ENCODE measurements at places on chromosomes 5 and 9. TPM values are rescaled to one million over a fixed set of nuclear protein-coding genes. Genes with fewer than 3 reads are reported as not detected.

DNA sequence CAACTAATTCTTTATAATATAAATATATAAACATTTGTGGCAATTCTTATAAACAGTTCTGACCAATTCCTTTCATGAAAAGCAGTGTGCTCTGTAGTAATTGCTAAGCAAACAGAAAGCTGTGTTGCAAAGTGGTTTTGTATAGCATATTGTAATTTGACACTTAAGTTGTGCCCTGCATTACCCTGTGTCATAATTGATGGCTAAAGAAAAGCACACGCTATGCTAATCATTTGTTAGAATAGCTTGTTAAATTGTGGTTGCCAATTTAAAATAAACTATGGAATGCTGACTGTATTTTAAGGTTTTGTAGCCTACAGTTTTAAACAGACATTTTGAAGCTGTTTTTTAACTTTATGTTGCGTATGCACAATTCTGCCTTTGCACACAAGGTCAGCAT lies 140.0 kb downstream of the PBX3 start:
- peak; percentile 64 for DNase-seq

DNA sequence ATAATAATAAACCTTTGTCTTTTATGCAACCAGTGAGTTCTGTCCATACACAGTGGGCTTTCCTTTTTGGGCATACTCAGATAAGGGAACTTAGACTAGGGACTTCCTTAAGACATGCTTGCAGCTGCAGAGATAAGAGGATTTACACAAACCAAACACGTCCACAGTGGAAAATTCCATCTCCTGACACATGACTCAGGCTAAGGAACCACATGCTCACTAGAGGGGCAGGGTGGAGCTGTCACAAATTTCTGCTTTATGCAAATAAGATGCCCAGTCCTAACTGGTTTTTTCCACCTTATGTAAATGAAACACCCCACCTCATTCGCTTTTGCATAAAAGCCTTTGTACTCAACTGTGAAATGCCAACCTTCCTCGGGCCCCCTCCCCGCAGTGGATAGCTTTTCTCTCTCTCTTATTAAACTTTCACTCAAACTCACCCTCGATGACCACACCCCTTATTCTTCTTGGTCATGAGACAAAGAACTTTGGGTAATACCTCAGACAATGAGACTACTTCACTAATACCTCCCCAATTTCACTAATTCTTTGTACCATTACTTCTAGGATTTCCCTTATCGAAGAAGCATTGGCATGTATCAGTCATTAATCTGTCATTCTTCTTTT lies 170.3 kb upstream of the FTMT start:
- DNase-seq: no peak

DNA sequence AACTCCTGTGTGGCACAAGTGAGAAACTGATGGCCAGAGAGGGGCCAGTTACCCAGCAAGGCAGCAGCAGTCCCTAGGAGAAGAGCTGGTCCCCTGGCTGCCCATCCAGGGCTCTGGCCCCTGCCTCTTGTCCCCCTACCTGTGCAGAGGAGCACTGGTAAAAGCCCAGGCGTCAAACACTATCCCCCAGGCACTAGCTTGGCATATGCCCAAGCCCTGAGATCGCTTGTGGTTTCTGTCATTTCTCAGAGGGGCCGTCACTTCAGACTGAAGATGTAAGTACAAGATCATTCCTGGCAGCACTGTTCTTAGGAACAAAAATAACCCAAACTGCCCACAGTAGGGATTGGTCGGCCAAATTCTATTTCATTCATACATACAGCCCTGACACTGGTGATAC lies 53.9 kb downstream of the COL15A1 start:
- DNase-seq: no peak

- no peak for DNase-seq
These were observed 247.2 kb downstream of the FSTL4 start for GRCh38 chr5:133364936-133365707.

DNA sequence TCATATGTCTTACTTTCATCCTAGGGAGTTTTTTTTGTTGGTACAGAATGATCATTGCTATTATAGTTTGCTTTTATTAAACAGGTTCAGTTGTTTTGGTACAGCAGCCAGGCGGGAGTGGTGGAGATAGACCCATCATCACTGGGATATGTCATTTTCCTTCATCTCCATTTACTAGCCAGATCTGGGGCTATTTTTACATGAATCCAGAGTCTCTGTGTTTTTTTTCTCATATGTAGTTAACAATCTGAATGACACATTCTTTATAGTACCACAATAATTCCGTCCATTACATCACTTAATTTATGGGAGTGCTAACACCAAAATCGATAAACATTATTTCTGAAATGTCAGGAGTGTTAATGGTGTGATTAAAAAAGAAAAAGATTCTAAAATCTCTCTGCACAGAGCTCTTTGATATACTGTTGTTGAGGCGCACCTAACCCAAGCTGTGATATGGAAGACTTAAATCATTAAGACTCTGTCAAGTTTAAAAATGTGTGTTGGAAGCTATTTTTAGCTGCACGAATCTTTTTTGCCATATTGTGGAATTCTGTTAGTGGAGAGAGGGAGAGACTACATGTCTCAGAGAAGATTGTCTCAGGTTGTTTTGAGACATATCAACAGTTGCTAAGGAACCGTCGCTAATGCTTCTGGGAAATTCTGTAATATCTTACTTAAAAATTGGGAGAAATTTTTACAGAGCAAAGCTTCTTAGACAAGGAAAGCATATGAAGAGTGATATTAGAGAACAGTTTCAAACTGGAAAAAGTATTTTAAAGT lies 59.6 kb downstream of the RPS23 start:
- no peak for DNase-seq

DNA sequence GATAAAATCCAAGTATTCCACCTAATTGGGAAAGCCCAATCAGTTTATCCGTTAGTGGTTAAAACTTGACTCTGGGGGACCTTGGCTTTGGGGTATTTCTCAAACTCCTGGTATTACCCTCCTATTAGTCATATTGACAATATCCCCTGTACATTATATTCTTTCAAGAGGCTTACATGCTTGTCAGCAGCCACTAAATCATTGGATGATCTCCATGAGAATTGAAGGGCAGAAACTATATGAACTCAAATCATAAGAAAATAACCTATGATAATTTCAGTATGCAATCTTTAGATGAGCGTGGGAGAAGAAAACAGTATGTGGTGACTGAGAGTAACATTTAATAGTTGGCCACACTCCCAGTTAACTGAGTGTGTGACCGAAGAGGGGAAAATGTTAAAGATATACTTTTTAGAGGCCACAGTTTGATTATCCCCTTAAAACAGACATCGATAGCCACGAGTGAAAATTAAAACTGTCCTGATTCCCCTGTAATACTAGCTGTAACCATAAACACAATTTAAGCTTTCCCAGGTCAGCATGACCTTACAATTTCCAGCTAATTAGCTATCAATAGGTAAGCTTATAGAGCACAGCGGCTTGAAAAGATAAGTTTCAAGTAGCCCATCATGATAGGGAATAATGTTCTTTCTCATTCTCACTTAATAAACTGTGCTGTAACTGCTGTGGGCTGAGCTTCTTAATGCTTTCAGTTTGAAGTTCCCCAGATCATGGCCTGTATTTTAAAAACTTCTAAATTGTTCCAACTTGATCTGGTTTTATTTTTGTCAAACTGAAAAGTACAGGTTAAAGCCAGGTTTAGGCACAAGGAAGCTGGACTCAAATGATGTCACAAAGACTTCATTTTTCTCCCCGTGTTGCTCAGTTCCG lies 58.6 kb downstream of the PUM3 start:
- DNase-seq: no peak

GRCh38 chr9:125145425-125145824 lies 2.1 kb upstream of the SCAI start:
- no peak for DNase-seq

- DNase-seq: no peak
These were observed 35.2 kb upstream of the IL7R start for GRCh38 chr5:35821513-35821912.

DNA sequence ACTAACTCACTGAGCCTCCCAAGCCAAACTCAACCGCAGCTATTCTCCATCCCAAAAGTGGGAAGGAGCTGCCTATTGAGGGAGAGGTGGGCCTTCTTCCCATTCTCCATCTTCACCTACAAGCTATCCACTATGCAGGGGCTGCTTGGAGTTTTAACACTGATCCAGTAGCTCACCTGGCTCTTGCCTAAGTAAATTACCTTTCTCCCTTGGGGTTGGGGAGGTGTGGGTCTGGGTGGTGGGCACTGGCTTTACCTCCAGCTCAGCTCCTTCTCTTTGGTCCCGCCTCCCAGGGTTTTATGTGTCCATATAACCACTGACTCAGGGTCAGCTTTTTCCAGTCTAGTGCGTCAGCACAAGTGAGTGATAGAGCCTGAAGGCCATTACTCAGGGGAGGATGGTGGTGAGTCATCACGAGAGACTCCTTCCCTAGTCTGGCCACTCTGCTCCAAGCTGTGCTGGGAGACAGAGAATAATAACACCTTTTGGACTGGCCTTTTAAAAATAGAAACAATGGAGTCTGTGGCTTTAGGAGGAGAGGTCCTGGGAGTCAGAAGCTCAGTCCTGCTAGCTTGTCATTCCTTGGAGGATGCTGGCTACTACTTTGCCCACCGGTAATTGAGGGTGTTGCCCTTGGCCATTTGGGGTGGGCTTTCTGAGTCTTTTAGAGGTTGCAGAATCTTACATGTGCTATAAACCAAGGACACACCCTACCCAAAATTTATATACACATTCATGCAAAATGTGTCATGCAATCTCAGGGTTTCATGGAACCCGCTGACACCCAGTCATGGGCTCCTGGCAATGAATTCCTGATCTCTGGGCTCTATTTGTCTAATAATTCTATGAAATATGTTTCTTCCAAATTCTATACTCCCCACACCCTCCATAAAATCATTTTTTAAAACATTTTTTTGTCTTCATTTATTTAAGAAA lies 35.6 kb upstream of the ATP6V1G1 start:
- peak; percentile 99 for DNase-seq

DNA sequence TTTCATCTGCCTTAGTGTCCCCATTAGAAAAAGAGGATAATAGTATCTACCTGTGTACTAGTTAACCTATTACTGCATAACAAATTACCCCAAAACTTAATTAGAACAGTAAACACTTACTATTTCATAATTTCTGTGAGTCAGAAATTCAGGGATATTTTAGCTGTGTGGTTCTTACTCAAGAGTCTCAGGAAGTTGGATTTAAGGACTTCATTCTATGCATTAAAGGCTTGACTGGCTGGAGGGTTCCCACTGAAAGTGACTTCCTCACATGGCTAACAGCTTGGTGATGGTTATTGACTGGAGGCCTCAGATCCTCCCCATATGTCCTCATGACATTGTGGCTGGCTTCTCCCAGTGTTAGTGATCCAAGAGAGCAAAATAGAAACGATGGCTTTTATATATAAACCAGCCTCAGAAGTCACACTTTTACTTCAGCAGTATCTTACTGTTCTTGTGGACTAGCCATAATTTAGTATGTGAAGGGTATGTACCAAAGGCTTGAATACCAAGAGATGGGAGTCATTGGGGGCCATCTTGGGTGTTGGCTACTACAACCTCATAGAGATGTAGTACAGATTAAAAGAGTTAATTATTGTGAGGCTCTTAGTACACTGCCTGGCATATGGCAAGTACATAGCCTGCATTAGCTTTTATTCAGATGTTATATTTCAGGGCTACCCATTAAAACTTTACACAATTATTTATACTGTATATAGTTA lies 9.9 kb downstream of the RAD23B start:
- peak; percentile 64 for DNase-seq

- DNase-seq: no peak
These were observed 50.9 kb downstream of the OSTF1 start for GRCh38 chr9:75139201-75139600.

DNA sequence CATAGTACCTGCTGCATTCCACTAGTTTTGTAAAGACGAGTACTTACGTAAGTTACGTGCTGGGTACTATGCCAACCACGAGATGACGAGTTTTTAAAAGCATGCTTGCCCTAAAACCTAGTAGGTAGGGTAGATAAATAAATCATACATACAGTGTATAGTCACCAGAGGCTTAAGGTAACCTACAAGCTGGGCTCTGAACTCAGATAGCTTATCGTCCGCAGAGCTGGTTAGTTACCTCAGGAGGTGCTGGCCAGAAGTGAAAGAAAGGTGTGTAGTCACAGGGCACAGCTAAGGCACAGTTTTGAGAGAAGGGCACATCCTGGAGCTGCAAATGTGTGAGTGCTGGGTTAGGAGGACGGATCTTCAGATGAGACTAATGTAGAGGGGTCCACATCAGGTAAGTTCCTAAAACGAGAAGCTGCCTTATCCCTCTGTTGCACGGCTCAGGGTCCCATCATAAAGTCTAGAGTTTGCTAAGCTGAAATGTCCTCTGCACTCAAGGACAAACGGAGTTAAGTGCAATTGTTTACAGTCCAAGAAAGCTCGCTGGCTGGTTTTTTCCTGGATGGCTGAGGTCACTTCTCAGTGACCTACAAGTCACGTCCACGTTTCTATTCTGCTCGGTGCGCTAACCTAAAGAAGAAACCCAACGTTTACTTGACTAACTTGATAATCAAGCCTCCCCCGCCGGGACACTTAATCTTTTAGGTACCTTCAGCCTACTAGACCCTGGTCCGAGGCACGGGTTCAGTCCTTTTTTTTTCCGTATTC lies 1.1 kb upstream of the SNX24 start:
- peak; percentile 79 for DNase-seq

GRCh38 chr5:39159811-39160490 lies 59.4 kb downstream of the FYB1 start:
- no peak for DNase-seq

DNA sequence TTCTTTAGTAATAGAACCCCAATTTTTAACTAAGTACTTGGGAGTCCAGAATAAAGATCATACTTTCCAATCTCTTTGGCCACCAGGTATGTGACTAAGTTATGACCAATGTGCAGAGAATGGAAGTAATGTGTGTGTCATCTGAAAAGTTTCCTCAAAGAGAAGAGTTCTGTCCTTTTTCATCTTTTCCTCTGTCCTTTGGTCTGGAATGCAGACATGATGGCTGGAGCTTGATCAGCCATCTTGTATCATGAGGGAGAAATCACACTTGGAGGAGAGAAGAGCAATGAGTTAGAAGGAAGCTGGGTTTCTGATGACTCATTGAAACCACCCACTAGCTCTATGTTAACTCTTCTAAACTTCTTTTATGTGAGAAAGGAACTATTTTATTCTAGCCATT lies 5.5 kb upstream of the CPEB4 start:
- DNase-seq: peak; percentile 64

- no peak for DNase-seq
These were observed 99.8 kb upstream of the SARDH start for GRCh38 chr9:133837627-133838597.

- peak; percentile 82 for DNase-seq
These were observed 11.2 kb downstream of the ROPN1L start for GRCh38 chr5:10452768-10453331.

DNA sequence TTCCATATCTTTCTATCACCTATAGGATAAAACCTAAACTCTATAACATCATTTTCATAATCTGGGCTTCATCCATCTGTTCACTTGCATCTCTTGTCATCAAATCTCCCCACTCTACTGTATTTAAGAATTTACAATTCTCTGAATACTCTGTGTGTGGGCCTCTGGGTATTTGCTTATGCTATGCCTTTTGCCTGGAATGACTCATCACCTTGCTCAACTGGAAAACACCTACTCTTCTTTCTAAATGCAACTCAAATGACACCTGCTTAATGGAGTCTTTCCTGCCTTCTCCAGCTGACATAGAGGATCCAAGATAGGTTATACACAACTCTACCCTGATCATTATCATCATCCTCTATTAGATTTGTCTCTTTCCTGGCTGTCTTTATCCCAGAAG lies 421.7 kb downstream of the SPATA31D1 start:
- peak; percentile 92 for DNase-seq

Gene OR1Q1
- not detected for total RNA-seq

Gene PCDHGA12
- total RNA-seq: 0.79 TPM

Gene C5orf58
- not detected for total RNA-seq

Gene PPWD1
- 24.7 TPM for total RNA-seq

Gene KIAA1958
- 1.8 TPM for total RNA-seq

Gene SH2D3C
- not detected for total RNA-seq

Gene PCDH12
- total RNA-seq: under 0.01 TPM

Gene TMEM174
- not detected for total RNA-seq

Data from bronchial epithelial cell (primary cell).